ELF-1 (cell line): ENCODE measurements at places on chromosomes 5 and 9.

DNA sequence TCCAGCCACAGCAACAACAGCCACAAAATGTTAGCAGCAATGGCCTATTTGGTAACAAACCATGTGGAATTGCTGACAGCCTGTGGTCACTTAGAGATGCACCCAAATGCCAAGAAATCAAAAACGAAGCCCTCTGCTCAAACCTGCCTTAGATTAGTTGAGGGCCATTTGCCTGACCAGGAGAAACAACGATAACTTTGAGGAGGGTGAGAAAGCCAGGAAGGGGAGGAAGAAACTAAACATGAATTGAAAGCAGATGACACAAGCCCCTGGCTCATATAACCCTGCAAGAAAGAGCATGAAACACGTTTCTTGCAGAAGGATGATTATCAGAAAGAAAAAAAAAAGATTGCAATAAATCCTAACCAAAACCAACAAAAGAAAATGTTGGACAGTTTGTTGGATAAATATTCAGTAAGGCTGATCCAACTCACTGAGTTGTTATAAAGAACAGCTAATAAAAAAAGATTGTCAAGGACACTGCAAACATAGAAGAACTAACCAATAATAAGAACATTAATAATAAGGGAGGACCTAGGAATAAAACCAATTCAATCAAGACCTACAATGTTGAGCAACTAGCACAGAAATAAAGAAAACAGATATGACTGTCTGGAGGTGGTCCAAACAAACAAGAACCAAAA is 140.5 kb upstream of the SLC30A5 start:
- no peak for DNase-seq

DNA sequence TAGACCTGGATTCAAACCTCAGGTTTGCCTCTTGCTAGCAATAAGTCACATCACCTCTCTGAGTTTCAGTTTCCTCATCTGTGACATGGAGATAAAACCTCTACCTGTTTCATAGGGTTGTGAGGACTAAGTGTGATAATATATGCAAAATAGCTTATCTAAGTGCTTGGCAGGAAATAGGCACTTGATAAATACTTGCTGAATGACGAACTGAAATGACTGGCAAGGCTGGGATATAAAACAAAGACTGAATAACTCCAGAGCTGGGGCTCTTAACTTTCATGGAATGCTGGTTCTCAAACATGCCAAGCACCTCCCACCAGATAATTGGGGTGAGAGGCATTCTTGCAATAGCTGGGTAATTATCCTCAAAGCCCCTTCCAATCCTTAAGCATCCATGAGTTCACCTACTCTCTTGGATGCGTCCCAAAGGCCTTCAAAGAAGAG is 87.6 kb downstream of the ADRB2 start:
- DNase-seq: peak; percentile 46

GRCh38 chr5:67774267-67774552 is 441.3 kb upstream of the PIK3R1 start:
- DNase-seq: no peak

GRCh38 chr5:86757824-86758223 is 140.1 kb downstream of the COX7C start:
- DNase-seq: no peak

DNA sequence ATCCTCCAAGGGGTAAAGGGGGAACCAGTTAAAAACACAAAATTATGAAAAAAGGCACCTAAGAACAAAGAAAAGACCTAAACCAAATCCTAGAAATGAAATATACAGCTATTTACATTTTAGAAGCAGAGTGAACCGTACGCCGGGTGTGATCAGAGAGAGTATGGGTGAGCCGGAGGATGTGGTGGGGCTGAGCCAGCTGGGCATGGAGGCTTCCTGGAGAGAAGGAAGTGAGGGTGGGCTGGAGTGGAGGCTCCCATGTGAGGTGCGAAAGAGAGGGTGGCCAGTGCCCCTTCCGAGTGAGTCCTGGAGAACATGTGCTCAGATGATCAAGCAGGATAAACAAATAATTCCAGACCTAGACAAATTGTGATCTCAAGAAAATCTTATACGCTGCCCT is 111.6 kb downstream of the CACNA1B start:
- no peak for DNase-seq
